Activated naive CD4-positive, alpha-beta T cell (primary cell): ENCODE measurements at places on chromosomes 2 and 18.

DNA sequence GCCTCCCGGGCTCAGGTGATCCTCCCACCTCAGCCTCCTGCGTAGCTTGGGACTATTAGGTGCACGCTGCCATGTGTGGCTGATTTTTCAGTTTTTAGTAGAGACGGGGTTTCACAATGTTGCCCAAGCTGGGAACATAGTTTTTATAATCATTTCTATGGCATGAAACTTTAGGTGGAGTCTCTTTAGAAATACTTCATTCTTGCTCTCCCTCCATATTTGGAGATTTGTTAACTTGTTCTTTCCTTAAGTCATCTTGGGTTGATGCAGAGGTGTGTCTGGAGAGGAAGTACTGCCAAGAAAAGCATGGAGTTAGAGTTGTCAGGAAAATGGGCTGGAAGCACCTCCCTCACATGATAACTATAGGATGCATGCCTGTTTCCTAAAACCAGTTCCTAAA, 17.4 kb downstream of the ZNF532 start:
- DNase-seq, result no peak

- no peak for DNase-seq
These were observed 232.0 kb downstream of the LDLRAD4 start for GRCh38 chr18:13450289-13451212.

DNA sequence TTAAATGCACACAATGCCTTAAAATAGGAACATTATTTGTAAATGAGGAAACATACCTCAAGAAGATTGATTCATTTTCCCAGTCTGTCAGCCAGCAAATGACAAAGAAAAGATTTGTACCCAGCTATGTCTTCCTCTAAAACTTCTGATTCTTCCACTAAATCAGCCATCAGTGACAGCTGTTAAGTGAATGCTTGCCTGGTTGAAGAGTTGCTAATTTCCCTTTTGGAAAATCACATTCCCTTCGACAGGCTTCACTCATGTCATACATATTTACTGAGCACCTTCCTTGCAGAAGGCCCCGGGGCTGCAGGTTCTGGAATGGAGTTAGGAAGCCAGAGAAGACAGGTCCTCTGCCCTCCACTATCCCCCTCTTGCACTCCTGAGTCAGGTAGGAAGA, 112.0 kb upstream of the SLC66A3 start:
- no peak for DNase-seq

DNA sequence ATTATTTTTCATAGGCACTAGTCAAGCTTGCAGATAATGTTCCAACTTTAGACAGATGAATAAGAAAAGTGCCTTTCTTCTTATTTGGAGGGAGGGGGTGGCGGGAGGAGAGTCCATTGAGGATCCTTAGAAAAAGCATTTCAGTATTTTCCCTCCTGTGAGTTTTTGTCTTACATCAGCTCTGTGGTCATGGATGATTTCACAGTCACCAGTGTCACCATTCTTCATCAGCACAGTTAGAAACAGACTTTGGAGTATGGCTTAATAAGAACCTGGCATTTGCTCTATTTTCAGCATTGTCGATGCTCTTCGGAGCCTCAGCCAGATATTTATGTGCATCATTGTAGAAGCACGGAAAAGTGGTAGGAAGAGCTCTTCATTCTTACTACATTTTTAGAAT, 70.1 kb downstream of the SLC39A10 start:
- no peak for DNase-seq

DNA sequence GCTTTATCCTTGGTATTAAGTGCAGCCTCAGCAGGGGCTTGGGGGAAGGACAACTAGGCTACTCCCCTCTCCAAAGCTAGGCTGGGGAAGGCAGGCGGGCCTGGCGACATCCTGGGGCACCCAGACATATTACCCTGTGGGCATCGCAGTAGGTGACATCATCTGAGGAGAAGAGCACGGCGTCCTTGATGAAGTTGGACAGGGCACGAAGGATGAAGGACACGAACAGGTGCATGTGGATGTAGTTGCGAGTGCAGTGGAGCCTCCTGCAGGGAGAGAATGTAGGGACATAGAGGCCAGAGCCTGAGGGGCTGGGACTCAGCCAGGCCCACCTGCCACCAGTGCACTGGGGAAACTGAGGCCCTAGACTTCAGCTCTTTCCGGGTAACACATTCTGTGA, 32.3 kb downstream of the TMEM37 start:
- DNase-seq, result no peak

DNA sequence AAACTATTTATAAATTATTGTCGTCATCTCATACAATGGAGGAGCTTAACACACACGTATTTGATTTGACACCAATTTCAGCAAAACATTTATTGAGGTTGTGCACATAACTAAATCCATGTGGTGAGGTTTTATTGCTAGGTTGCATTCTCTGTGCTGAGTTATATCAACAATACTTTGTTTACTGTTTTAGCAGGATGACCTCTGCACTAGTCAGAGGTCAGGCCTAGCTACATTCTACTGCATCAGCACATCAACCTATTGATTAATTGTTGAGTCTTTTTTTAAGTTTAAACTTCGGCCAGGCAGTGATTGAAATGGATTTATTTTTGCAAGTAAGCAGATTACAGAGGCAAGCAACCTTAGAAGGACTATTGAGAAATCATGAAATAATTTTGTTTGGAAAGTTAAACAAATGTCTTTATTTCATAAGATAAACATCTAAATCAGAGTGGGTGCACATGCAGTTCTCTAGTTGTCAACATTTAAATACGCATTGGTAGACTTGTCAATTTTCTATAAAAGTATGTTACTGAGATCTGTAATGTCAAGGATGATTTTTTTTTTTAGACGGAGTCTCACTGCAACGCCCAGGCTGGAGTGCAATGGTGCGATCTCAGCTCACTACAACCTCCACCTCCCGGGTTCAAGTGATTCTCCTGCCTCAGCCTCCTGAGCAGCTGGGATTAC, 75.2 kb upstream of the CD28 start:
- no peak for DNase-seq

DNA sequence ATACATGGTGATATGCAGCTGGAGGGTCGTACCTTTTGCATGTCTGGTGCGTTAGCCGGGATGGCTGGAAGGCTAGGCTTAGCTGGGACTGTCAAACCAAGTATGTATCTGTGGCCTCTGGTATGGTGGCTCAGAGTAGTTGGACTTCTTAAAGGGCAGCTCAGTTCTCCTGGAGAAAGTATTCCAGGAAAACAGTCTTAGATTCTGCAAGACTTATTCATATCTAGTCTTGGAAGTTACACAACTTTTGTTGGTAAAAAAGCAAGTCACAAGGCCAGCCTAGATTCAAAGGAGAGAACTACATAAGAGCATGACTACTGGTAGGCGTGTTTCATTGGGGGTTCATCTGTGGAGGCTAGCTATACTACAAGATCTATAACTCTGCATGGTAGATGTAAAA, 45.5 kb downstream of the EML4 start:
- DNase-seq, result no peak

DNA sequence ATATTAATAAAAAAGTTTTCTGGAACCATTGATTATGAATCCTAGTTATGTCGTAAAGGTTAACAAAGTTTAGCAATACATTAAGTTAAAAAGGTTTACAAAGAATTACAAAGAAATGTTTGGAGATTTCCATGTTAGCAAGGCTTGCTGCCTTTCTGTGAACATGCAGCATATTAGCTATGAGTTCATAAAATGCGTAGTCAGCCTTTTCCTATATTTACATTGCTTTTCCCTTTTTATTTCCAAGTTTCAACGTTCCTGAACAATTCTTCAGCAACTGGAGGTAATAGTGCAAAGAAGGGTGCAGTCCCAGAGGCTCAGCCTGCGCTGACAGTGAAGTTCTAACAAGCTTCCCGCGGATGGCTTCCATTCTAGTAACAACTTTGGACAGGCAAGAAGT, 51.6 kb downstream of the WDSUB1 start:
- DNase-seq, result no peak

- no peak for DNase-seq
These were observed 6.2 kb upstream of the MATN3 start for GRCh38 chr2:20018601-20019152.

GRCh38 chr2:128325611-128326181, 7.0 kb upstream of the HS6ST1 start:
- DNase-seq, result no peak

DNA sequence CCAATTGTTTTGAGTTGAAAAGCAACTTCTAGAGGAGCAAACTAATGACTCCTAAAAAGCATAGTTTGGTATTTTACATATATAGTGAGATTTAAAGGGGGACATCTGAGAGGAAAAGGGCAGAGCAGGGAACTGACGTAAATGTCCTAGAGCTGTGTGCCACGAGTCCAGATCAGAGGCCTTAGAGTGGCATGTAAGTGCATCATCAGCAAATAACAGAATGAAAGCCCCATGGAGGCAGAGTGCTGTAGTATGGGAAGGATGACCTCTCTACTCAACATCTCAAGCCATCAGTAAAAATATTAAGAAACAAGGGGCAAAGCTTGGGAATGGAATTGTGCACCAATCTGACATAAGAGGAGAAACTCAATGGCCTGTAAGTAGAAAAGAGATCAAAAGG, 31.4 kb downstream of the SCG2 start:
- no peak for DNase-seq

- no peak for DNase-seq
These were observed 706 bp downstream of the UBXN2A start for GRCh38 chr2:23940718-23941620.

GRCh38 chr2:134367213-134367612, 113.3 kb downstream of the MGAT5 start:
- no peak for DNase-seq

- no peak for DNase-seq
These were observed 834 bp upstream of the BUB1 start for GRCh38 chr2:110678457-110679336.

DNA sequence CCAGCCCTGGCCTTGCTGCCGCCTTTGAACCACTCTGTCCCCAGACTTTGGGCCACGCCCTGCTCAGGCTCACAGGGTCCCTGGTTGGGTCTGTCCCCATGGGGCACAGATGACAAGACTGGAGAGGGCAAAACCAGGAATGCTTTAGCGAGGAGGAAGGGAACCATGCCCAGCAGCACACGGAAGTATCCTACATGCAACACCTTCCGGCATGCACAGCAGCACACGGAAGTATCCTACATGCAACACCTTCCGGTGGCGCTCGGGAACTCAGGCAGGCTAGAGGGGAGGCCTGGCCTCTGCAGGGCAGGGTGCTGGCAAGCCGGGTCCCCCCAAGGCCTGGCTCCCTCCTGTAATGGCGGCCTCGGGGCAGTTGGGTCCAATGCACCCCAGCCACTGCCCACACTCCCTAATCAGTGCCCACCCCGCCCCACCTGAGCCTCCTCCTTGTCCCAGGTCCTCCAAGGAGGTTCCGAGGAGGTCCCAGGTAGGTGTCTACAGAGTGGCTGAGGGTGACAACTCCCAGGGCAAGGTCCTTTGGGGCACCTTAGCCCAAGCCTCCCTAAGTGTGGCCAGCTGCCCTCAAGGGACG, 33.6 kb upstream of the SNED1 start:
- no peak for DNase-seq

GRCh38 chr2:196182439-196183171, 11.2 kb upstream of the STK17B start:
- no peak for DNase-seq

DNA sequence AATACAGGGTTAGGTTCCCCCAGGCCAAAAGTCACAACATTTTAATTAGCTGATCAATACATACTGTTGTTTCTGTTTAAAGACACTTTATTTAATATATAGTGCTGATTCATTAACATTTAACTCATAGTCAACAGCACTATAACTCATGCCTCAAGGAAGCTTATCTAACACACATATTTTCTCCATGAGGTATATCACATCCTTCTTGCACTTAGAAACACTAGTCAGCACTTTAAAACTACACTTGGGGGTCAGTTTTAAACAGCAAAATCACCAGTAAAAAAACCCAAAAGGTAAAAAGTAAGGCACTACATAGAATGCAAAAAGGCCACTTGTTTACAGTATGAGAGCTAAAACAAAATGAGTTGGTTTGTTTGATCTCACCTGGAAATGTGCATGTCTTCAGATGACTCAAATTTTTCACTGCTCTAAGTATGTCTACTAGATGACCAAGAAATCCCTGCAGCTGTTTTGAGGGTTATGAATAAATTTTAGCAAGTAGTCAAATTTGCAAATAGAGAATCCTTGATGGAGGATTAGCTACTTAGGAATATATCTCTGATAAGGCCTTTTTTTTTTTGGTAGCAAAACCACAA, 54.1 kb upstream of the EPB41L5 start:
- DNase-seq, result no peak

GRCh38 chr2:72454189-72454588, 306.5 kb upstream of the CYP26B1 start:
- DNase-seq, result no peak

GRCh38 chr2:117195381-117195780, 619.1 kb upstream of the DDX18 start:
- DNase-seq, result no peak

DNA sequence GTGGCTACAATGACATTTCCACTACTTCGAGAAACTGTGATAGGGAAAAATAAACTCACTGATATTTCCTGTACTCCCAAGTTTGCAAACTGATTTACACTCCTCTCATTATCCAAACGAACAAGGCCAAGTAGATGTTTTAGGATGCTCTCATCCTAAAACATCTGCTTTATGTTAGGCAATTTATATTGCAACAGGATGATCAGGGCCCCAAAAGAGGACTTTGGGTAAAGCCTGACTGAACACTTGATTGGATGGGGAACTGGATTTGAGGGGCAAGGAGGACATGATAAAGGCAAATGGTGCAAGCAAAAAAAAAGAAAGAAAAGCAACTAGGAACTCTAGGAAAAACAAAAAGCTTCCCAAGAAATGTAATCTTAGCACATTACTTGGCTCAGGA, 2.1 kb upstream of the HES6 start:
- no peak for DNase-seq

DNA sequence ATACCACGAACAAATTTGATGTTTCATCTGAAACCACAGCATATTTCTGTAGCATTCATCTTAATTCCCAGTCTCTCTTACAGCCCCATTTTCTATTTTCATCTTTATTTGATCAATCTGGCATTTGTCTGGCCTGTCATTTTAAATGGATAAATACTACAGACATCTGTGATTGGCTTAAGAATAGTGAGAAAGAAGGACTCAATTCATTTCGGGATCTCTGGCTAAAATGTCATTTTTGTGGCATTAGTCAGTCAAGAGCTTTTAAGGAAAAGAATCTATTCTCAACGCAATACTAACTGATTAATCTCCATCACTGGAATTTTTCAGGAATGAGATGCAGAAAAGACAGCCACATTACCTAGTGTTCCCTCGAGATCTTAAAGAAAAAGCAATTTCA, 585.9 kb downstream of the IRS1 start:
- DNase-seq, result no peak

DNA sequence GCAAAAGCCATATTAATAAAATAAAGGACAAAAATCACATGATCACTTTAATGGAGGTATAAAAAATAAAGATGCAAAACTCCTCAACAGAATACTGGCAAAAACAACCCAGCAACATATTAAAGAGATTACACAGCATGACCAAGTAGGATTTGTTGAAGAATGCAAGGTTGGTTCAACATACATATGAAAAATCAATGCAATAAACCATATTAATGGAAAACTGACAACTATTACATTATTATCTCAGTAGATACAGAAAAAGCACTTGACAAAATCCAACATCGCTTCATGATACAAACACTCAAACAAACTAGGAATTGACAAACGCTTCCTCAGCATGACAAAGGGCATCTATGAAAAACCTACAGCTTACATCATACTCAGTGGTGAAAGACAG, 76.7 kb downstream of the CRACDL start:
- DNase-seq, result no peak

GRCh38 chr2:158143703-158144360, 42.2 kb downstream of the UPP2 start:
- DNase-seq, result no peak

- no peak for DNase-seq
These were observed 126.8 kb upstream of the CAPN13 start for GRCh38 chr2:30934066-30934465.
